Stimulated activated CD8-positive, alpha-beta memory T cell treated with anti-CD3 and anti-CD28 coated beads, Interleukin-12 subunit alpha, Interleukin-12 subunit beta, amount 100 ng/mL, for 4 hours (primary cell): ENCODE measurements at places on chromosomes 5 and 9.

DNA sequence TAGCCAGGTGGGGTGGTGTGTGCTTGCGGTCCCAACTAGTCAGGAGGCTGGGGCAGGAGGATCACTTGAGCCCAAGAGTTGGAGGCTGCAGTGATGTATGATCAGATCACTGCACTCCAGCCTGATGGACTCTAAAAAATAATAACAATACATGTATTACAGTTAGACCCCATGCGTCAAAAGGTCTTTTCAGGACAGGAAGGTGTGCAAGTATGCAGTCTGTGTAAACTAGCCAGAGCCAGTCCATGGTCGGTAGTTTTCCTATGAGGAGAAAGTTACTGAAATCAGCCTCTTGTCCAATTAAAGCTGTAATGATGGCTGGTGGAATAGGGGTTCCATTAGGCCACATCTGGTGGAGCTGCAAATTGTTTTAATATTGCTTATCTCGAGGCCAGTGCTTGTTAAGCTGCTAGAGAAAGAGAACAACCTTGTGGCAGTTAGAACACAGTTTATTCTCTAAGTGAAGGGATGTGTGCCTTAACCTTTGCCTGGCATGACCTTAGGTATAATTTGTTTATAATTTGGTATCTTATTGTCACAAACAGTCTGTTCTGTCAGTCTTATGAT, 1.5 kb upstream of the STOM start:
- no peak for DNase-seq

GRCh38 chr9:125255781-125256391, 5.7 kb upstream of the GAPVD1 start:
- no peak for DNase-seq

- DNase-seq = no peak
Observed at GRCh38 chr9:125412166-125412565, 150.5 kb downstream of the GAPVD1 start.

DNA sequence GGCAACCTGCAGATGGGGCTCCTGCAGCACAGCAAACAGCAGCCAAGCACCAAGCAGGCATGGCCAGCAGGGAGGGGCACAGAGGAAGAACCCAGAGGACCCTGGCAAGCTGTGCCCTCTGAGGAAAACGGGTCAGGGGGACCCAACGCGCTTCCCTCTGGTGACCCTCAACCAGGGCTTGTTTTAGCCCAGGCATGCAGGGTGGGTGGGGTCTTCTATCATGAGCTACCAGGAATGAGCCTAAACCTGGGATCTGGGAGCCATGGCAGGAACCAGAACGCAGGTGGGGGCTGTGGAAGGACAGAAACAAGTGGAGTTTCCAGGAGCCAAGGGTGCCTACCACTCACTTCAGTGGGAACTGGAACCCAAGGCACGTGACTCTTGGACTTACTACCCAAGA, 20.9 kb downstream of the IPPK start:
- no peak for DNase-seq

DNA sequence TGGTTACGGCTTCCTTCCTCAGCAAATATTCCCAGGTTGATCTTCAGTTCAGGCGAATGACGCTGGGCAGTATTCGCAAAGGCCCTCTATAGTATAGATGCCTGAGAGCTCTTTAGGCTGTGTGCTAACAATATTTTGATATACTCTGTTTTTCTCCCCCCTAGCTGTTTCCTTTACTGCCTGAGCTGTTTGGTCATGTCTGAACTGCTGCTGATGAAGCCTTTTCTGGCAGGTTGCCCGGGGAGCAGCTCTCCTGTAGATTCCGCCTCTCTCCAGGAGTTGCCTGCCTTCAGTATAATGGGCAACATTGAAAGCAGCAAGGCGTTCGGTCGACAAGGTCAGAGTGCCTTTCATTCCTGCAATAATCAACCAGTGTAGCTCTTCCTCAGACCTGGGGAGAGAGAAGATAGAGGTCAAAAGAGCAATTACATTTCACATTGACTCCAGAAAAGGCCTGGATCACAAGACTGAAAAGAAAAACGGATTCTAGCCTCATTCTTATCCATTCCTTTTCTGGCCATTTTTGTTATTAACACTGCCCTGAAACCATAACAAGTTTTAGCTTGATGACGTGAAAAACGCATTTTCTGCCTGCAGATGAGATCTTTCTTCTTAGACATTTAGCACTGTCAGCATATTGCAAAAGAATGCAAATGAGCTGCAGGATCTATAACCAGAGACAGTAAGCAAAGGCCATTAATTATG, 60.1 kb upstream of the ZNF608 start:
- no peak for DNase-seq

DNA sequence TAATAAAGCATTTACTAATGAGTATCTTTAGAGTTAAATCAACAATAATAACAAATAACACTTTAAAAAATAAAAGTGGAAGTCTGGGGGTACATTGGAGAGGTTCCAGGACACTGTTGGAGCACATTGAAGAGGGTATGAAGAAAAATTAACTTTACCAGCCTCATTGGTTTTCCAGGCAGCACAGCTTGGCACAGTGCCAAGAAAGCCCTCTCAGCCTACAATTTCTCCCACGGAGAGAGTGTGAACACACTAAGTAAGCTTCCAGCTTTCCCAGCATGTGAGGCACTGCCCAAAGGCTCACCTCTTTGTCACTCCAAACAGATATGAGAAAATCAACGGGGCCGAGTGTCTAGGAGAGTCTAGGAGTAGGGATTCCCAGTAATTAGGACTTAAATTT, 1912.8 kb upstream of the NUDT12 start:
- no peak for DNase-seq

GRCh38 chr9:96317335-96317980, 15.5 kb upstream of the HSD17B3 start:
- DNase-seq = no peak

DNA sequence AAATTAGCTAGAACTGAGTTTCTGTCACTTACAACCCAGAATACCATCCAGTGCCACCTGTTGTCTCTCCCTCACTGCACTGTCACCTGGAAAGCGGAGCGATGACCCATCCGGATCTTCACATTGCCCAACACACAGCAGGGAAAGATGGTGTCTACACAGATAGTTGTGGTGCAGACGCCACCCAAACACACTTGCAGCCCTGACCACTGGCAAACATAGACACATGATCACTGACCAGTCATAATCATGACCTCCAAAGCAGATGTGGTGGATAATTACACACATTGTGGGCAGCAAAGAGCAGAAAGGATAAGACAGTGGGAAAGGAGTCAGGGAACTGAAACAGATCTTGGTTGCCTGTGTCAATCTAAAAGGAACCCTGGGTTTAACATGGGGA, 64.7 kb downstream of the GABBR2 start:
- DNase-seq = no peak

DNA sequence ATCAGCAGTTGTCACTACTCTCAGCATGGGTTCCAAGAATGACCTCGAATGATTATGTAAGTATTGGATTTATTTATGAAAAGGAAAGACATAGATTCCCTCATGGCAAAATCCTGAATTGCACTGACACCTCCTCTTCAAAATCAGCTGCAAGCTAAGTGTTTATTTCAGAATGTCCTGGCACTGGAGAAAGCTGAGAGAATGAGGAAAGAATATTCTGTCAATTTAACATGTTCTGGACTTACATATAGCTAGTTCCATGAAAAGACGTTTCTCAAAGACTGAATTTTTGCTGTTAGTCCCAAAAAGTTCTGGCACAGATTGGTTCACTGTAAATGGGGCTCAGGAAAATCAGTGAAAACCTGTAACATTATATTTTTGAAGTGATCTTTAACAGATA, 120.3 kb downstream of the NREP start:
- no peak for DNase-seq
